ENCODE measurements at places on chromosomes 12 and 14.

DNA sequence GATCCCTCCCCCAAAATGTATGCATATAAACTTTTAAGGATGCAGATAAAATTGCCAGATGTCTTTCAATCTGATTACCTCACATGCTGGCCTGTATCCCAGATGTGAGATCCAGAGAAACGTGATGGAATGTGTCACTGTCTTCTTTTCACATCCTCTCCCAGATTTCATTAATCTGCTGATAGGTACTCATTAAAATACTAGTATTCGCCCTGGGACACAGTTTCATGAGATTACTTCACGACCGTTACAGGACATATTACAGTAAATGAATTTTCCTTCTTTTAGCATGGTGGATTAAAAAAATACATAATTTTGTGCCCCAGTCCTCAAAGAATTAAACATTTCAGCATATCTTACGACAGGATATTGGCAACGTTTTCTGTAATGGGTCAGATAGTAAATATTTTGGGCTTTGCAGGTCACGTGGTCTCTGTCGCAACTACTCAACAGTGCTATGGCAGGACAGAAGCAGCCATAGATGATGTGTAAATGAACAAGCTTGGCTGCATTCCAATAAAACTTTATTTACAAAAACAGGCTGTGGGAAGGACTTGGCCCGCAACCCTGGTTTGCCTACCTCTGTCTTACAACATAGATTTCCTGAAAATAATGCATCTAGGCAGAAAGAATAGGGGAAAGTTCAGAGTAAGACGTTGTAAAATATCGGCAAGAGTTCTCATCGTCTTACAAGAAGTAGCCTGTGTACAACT is 156.0 kb upstream of the DIO3 start:
- DNase-seq, result no peak

- no peak for DNase-seq
Observed at GRCh38 chr12:96861656-96862055, 45.4 kb upstream of the NEDD1 start.

DNA sequence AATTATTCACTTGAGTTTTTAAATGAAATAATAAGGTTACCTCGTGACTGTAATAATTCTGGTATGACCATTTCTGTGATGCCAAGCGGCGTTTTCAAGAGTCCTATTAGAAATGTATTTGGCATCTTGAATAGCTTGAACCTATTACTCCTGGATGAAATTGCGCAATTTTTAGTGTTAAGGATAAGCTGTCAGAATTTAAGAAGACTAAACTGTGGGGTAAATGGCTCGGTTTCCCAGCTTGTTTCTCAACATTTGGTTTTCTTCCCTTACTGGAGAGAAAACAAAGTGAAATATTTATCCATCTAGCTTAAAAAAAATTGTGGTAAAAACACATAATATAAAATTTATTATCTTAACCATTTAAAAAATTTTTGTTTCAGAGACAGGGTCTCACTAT is 26.8 kb downstream of the PCNX1 start:
- no peak for DNase-seq

DNA sequence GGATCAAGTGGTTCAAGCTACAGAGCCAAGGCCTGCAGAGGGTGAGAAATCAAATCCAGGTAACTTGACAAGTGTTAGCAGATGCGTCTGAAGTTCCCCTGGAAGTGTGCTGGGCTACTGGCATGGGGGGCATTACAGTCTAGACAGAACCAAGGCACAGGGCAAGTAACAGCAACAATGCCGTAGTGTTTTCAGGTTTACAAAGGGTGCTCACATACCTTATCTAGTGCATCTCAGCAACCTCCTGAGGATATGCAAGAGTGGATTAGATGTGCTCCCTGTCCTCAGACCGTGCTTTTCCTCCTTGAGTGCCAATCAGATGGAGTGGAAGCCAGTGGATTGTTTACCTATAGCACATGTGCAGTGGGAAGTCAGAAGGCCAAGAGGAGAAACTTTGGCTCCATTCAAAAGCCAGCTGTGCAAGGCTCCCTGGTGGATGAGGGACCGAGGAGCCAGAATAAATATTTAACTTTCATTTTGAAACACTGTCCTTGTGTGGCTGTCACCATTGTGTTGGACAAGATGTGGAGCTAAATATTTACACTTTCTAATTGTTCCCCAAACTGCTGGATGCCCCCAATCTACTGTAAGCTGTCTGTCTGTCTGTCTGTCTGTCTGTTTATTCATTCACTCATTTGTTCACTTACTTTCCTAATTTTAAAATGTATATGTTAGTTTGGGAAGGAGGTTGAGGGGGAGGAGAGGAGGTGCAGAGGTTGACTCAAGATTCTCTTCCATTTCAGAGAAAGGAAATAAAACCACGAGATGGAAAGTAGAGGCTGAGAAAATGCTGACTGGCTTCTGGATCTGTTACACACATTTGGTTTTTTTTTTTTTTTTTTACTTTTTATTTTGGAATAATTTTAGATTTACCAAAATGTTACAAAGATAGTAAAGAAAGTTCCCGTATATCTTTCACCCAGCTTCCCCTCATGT is 184.0 kb upstream of the PARP11 start:
- DNase-seq, result no peak

GRCh38 chr12:56151672-56152131 is 685 bp upstream of the MYL6B start:
- DNase-seq, result no peak

DNA sequence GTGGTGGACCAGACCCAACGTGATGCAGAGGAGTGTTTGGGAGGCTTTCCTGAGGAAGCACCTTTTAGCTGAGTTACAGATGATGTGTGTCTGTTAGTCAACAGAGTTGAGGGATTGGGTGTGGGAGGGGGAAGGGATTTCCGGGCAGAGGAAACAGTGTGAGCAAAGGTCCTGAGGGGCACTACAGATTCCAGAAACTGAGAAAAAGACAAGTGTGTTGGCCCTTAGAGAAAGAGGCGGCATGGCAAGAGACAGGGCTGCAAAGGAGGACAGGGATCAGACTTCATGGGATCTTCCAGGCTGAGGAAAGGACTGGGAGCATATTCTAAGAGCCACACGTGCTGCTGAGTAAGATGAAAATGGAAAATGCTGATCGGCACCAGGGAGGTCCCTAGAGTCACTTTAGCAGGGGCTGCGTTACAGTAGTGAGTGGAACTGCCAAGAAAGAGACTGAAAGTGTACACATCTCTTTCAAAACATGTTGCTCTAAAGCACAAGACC is 9.4 kb upstream of the RPS6KL1 start:
- no peak for DNase-seq

DNA sequence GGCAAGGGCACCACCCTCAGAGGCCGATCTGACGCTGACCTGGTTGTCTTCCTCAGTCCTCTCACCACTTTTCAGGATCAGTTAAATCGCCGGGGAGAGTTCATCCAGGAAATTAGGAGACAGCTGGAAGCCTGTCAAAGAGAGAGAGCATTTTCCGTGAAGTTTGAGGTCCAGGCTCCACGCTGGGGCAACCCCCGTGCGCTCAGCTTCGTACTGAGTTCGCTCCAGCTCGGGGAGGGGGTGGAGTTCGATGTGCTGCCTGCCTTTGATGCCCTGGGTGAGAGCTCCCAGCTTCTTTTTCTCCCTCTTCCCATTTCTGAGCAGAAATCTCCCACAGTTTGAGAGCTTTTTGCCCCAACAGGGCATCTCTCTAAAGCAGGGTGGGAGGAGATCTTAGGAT is 1.8 kb downstream of the OAS1 start:
- DNase-seq, result no peak

- no peak for DNase-seq
Observed at GRCh38 chr12:57215668-57216013, 953 bp upstream of the NXPH4 start.

GRCh38 chr12:28360253-28360652 is 170.0 kb downstream of the CCDC91 start:
- no peak for DNase-seq

GRCh38 chr14:28243600-28243999 is 523.0 kb upstream of the FOXG1 start:
- DNase-seq, result no peak

GRCh38 chr14:90816681-90817436 is 629 bp upstream of the TTC7B start:
- DNase-seq, result no peak

DNA sequence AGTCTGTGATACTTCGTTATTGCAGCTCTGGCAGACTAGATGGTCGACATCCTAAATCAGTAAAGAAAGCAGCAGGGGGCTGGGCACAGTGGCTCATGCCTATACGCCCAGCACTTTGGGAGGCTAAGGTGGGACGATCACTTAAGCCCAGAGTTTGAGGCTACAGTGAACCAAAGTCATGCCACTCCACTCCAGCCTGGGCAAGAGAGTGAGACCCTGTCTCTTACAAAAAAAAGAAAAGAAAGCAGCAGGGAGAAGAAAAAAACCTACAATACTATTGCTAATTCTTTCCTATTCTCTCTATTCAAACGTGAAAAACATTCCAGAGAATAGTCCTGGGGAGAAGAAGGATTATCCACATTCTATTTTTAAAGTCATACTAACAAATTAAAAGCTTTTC is 79.5 kb downstream of the DCAF5 start:
- DNase-seq, result no peak

- DNase-seq, result no peak
Observed at GRCh38 chr12:53750812-53751335, 905 bp downstream of the CISTR start.

DNA sequence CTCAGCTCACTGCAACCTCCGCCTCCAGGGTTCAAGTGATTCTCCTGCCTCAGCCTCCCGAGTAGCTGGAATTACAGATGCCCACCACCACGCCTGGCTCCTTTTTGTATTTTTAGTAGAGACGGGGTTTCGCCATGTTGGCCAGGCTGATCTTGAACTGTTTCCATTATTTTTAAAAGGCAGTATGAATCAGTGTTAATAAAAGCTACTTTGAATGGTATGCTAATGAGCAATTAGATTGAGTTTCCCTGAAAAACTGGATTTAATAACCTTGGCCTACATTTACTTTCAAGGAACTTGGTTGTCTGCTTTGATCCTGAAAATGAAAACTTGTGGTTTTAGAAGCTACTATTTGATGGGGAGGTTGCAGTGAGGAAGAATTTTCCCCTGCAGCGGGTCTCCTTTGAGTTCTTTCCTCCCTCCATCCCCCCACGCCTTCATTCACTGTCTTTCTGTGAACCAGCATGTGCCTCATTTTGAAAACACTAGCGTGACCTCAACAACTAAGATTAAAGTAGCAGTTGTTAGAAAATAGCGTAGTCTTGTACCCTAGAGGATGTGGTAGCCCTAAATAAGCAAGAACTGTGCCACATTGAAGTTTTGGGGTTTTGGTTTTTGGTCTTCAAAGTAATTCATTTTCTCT is 17.8 kb upstream of the RPS6KA5 start:
- DNase-seq, result no peak

- DNase-seq, result no peak
Observed at GRCh38 chr12:125734137-125734536, 668.9 kb downstream of the AACS start.

GRCh38 chr12:34295366-34296142 is 273.3 kb downstream of the ALG10 start:
- no peak for DNase-seq

DNA sequence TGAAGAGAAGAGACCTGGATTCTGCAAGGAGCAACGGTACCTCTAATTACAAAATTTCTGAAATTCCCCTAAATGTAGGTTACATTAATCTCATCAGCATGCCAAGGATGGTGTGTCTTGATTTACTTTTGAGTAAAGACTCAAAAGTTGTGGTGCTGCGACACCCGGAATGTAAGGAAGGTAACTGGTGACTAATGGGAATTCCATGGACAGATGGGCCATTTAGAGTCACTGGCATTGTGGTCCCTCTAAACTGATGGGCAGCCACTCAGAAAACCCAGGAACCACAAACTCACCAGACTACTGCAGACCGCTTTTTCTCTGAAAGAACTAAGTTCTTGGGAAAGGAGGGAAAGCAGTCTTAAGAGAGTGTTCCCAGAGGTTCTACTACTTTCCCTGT is 32.8 kb downstream of the GRIN2B start:
- no peak for DNase-seq

- DNase-seq, result peak; percentile 41
Observed at GRCh38 chr14:20873370-20874177, 17.6 kb upstream of the RNASE3 start.

- no peak for DNase-seq
Observed at GRCh38 chr12:94889445-94890210, 113.9 kb downstream of the NDUFA12 start.

- DNase-seq, result no peak
Observed at GRCh38 chr12:82937151-82937550, 250.4 kb downstream of the TMTC2 start.

GRCh38 chr12:16335838-16336237 is 11.6 kb upstream of the MGST1 start:
- no peak for DNase-seq

- DNase-seq, result no peak
Observed at GRCh38 chr14:101456246-101457175, 104.8 kb upstream of the DIO3 start.

DNA sequence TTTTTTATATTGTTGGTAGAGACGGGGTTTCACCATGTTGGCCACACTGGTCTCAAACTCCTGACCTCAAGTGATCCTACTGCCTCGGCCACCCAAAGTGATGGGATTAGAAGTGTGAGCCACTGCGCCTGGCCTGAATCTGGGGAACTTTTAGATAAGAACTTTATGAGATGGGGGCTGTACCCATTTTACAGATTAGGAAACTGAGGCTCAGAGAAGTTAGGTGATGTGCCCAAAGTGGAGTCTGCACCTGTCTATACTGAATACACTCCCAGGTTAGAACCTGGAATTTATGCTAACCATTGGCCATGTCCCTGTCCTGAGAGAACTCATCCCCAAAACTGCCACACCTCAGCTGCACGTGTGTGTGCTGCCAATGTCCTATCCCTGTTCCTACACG is 81.9 kb downstream of the ESRRB start:
- no peak for DNase-seq

DNA sequence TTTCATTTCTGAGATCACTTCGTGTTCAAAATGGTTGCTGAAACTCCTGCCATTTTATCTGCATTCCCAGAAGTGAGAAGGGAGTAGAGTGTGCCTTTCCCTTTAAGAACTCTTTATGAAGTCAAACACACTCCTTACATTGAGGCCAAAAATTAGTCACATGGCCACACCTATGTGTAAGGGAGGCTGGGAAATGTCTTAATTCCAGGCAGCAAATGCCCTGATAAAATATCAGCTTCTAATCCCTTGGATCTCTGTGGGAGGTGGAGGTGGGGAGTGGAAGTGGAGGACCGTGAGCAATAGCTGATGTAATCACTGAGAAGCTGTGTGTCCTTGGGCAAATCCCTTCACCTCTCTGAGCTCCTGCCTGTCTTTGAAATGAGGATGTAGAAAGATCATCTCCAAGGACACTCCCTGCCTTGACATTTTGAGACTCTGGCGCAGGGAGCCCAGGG is 22.7 kb upstream of the ANKRD9 start:
- no peak for DNase-seq

DNA sequence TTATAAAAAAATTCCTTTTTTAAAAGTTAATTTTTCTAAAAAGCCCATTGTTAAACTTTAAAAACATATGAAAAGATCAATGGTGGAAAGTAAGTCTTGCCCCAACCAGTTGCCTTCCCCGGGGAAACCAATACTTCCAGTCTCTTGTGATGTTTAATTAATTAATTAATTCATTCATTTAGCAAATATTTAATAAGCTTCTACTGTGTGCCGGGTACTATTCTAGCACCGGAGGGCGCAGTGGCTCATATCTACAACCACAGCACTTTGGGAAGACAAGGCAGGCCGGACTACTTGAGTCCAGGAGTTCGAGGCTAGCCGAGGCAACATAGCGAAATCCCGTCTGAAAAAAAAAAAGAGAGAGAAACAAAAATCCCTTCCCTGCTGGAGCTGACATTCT is 87.4 kb downstream of the HECTD4 start:
- no peak for DNase-seq
